ENCODE measurements at places on chromosomes 7 and 10.

DNA sequence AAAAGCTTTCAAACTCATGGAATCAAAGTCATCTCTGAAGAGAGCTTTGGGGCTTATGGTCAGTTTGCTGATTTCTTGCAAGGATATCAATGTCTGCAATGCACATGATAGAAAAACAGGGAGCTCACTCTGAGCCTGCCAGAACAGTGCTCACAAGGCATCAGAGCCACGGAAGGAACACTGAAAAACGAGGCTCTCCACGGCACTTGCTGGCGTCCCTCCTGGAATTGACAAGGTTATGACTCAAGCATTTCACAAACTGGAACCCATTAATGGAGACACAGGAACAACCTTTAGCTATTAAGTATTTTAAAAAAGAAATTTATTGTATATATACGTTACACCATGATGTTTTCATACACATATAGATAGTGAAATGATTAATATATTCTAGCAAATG lies 266.3 kb downstream of the KCND2 start:
- H3K27me3 ChIP-seq, result no peaks in the 10 kb centered on the region
- H3K4me3 ChIP-seq, result no peak overlapping the region
- no peaks in the 10 kb centered on the region for H3K36me3 ChIP-seq
- no peak overlapping the region for H3K27ac ChIP-seq
- DNase-seq, result no peak

GRCh38 chr7:78083476-78084120 lies 285.0 kb downstream of the PHTF2 start:
- no peaks in the 10 kb centered on the region for H3K36me3 ChIP-seq
- no peaks in the 10 kb centered on the region for H3K4me1 ChIP-seq
- no peak overlapping the region for H3K27ac ChIP-seq

DNA sequence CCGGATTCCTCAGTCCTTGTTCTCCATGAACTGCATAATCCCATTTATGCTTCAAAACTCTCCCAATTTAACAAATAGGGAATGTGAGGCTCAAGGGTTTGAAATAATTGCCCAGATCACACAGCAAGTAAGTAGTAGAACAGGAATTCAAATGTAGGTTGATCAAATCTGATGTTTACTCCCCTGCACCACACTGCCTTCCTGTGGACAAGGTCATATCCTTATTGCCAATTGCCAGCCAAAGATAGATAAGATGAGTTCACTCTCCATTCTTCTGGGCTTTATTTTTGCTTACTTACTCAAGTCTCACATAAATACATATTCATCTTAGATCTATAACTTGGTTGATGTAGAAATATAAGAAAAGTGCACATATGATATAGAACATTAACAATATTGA lies 435.2 kb upstream of the ETV1 start:
- no peak for DNase-seq
- H3K4me1 ChIP-seq, result no peaks in the 10 kb centered on the region
- H3K36me3 ChIP-seq, result no peaks in the 10 kb centered on the region
- no peak overlapping the region for H3K27ac ChIP-seq
- H3K27me3 ChIP-seq, result no peaks in the 10 kb centered on the region

GRCh38 chr10:24869354-24870015 lies 82.9 kb downstream of the PRTFDC1 start:
- no peaks in the 10 kb centered on the region for H3K27me3 ChIP-seq
- no peaks in the 10 kb centered on the region for H3K4me1 ChIP-seq
- no peak overlapping the region for H3K27ac ChIP-seq
- no peak for DNase-seq

DNA sequence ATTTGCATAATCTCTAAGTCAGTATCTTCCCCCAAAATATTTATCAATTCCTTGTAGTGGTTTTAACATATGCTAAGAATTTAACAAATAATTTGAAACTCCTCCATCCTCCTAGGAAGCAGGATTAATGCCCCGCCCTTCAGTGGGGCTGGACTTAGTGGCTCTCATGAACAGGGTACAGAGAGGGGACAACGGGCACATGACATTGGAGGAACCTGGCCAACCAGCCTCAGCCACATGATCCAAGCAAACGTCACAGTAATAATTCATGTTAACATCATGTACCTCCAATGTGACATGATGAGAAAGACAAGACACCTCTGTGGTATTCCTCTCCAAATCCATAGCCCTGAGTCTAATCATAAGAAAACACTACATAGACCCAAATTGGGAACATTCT lies 50.5 kb downstream of the NUDCD3 start:
- no peak overlapping the region for H3K4me3 ChIP-seq
- no peaks in the 10 kb centered on the region for H3K27me3 ChIP-seq
- no peak overlapping the region for H3K27ac ChIP-seq
- no peaks in the 10 kb centered on the region for H3K4me1 ChIP-seq

- no peak for DNase-seq
- H3K27me3 ChIP-seq, result no peaks in the 10 kb centered on the region
- H3K27ac ChIP-seq, result no peak overlapping the region
- H3K4me1 ChIP-seq, result no peaks in the 10 kb centered on the region
Observed at GRCh38 chr7:70720191-70720873, 411.6 kb upstream of the GALNT17 start.

GRCh38 chr7:150376560-150376959 lies 2.6 kb upstream of the ZNF775 start:
- H3K36me3 ChIP-seq, result peaks cover 15% of the 10 kb centered on the region
- peaks cover 10% of the 10 kb centered on the region for H3K4me1 ChIP-seq
- H3K27ac ChIP-seq, result no peak overlapping the region
- H3K4me3 ChIP-seq, result no peak overlapping the region
- no peak for DNase-seq

- no peak overlapping the region for H3K27ac ChIP-seq
- no peak overlapping the region for H3K4me3 ChIP-seq
- no peaks in the 10 kb centered on the region for H3K4me1 ChIP-seq
- no peaks in the 10 kb centered on the region for H3K27me3 ChIP-seq
- DNase-seq, result no peak
- no peaks in the 10 kb centered on the region for H3K36me3 ChIP-seq
Observed at GRCh38 chr7:85509476-85509875, 322.6 kb upstream of the SEMA3D start.

DNA sequence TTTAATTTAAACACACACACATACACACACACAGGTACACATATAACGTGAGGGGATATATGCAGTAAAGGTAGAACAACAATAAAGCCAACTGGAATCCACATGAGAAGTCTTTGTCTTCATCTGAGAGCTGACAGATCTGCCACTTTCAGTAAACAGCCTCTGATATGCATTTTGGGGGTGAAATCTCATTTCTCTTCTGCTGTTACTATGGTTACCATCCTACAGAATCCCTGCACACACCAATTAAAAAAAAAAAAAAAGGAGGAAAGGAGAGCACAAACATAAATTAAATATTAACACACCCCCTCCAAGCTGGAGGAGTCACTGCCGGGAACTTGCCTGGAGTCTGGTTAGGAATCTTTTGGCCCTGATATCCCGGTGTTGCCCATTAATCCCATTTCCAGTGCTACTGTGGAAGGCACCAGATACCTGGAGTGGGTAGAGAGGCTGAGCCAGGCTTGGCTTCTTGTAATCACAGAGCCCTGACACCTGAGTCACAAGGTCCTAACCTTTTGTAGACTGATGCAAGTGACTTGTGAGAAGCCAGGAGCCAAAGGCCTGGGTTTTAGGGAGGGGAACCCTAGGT lies 169.1 kb downstream of the LHFPL3 start:
- no peak overlapping the region for H3K4me3 ChIP-seq
- no peaks in the 10 kb centered on the region for H3K27me3 ChIP-seq
- H3K27ac ChIP-seq, result no peak overlapping the region
- H3K36me3 ChIP-seq, result no peaks in the 10 kb centered on the region
- DNase-seq, result no peak

GRCh38 chr10:127142856-127143255 lies 53.5 kb downstream of the INSYN2A start:
- H3K4me3 ChIP-seq, result no peak overlapping the region
- H3K4me1 ChIP-seq, result peaks cover 10% of the 10 kb centered on the region
- no peaks in the 10 kb centered on the region for H3K27me3 ChIP-seq
- DNase-seq, result no peak
- H3K36me3 ChIP-seq, result peaks cover 2% of the 10 kb centered on the region

GRCh38 chr7:116024826-116025809 lies 5.4 kb downstream of the TFEC start:
- no peak overlapping the region for H3K4me3 ChIP-seq
- DNase-seq, result no peak
- no peaks in the 10 kb centered on the region for H3K36me3 ChIP-seq
- peak overlapping the region; percentile 41 for H3K27ac ChIP-seq

Measured in thyroid gland (tissue), 4 donors.